ENCODE measurements at places on chromosomes 5 and 9. TPM values are rescaled to one million over a fixed set of nuclear protein-coding genes. Genes with fewer than 3 reads are reported as not detected.

GRCh38 chr5:85278193-85278592 is 893.5 kb upstream of the EDIL3 start:
- H3K27me3 ChIP-seq = no peaks in the 10 kb centered on the region
- DNase-seq = no peak
- H3K4me1 ChIP-seq = no peaks in the 10 kb centered on the region
- no peak overlapping the region for H3K27ac ChIP-seq
- H3K4me3 ChIP-seq = no peak overlapping the region

PCDHGB3 gene
- 5.0 TPM for total RNA-seq

HACD4 gene
- total RNA-seq = 12.1 TPM

- peak overlapping the region; percentile 43 for H3K4me3 ChIP-seq
- no peak for DNase-seq
- H3K4me1 ChIP-seq = no peaks in the 10 kb centered on the region
- peaks cover 81% of the 10 kb centered on the region for H3K27me3 ChIP-seq
Observed at GRCh38 chr5:141413540-141414069, 818 bp downstream of the PCDHGA10 start.

IFNB1 gene
- not detected for total RNA-seq

- H3K27ac ChIP-seq = no peak overlapping the region
- DNase-seq = no peak
- H3K36me3 ChIP-seq = no peaks in the 10 kb centered on the region
- H3K4me1 ChIP-seq = no peaks in the 10 kb centered on the region
Observed at GRCh38 chr5:178780581-178781498, 50.4 kb upstream of the ZNF354A start.

DNA sequence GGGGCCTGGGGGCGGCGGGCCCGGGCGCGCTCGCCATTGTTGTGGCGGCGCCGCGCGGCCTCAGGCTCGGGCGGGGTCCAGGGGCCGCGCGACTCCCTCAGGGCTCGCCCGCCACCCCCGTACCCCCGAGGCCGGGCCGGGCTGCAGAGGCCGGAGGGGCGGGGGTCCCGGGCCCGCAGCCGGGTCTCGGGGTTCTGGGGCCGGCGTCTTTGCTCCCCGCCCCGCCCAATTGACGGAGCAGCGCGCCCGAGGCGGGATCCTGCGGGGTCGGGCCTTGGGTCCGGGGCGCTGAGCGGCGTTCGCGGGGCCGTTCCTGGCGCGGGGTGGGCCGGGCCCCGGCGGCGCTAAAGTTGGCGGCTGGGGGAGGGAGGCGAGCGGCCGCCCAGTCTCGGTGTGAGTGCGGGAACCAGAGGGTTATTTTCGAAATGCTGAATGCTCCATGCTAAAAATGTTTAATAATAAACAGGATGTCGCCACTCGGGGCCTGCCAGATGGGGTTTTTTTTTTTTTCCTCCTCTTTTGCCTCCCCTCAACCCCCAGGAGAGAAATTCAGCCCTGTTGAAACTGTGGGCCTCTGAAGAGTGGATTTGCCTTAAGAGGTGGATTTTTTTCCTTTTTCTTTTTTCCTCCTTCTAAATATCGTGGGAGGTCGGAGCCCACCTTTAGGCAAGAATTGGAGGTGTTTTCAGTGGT is 724 bp downstream of the PRRC2B start:
- H3K36me3 ChIP-seq = no peaks in the 10 kb centered on the region
- peak overlapping the region; percentile 96 for H3K27ac ChIP-seq
- H3K27me3 ChIP-seq = no peaks in the 10 kb centered on the region
- H3K4me1 ChIP-seq = peaks cover 58% of the 10 kb centered on the region
- DNase-seq = peak; percentile 82

- H3K4me1 ChIP-seq = no peaks in the 10 kb centered on the region
- no peaks in the 10 kb centered on the region for H3K27me3 ChIP-seq
- DNase-seq = no peak
- no peak overlapping the region for H3K27ac ChIP-seq
Observed at GRCh38 chr9:18549772-18550171, 75.8 kb downstream of the ADAMTSL1 start.

CBY3 gene
- total RNA-seq = not detected

TEX48 gene
- total RNA-seq = not detected

- no peak overlapping the region for H3K4me3 ChIP-seq
- H3K36me3 ChIP-seq = peaks cover 43% of the 10 kb centered on the region
- peaks cover 13% of the 10 kb centered on the region for H3K4me1 ChIP-seq
- DNase-seq = peak; percentile 81
Observed at GRCh38 chr9:83937861-83938455, 16.7 kb upstream of the KIF27 start.

GRCh38 chr5:52844885-52845284 is 57.2 kb downstream of the ITGA1 start:
- no peaks in the 10 kb centered on the region for H3K27me3 ChIP-seq
- no peak overlapping the region for H3K27ac ChIP-seq
- no peaks in the 10 kb centered on the region for H3K36me3 ChIP-seq

DNA sequence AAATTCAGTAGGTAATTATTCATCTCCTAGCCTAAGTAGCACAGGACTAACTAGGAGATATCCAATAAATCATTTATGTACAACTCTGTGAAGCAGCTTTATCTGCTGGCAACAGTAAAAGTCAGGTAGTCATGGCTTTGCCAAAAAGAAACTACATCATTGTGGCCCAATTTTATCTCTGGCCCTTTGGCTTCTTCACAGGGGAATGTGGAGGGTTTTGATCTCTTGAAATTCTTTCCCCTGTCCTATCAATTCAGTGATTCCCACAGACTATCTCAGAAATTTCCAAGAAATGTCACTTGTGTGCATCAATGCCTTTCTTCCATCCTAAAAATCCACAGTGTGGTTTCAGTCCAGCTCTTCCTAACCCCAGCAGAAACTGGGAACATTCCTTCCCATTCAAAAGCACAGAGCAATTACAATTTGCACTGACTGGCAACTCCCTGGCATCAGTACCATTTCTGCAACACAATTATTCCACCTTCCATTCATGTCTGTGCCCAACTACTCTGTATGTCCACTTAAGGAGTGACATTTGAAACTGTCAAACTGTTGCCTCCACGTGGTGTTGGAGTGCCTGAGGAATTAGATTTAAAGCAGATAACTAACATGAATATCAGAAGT is 6.6 kb downstream of the CDC14B start:
- peaks cover 13% of the 10 kb centered on the region for H3K4me1 ChIP-seq
- H3K36me3 ChIP-seq = no peaks in the 10 kb centered on the region

GRCh38 chr9:37433867-37434371 is 11.4 kb downstream of the GRHPR start:
- H3K36me3 ChIP-seq = peaks cover 35% of the 10 kb centered on the region
- no peaks in the 10 kb centered on the region for H3K4me1 ChIP-seq
- H3K27me3 ChIP-seq = no peaks in the 10 kb centered on the region
- no peak overlapping the region for H3K27ac ChIP-seq
- no peak for DNase-seq
- H3K4me3 ChIP-seq = no peak overlapping the region

- no peak overlapping the region for H3K4me3 ChIP-seq
- no peaks in the 10 kb centered on the region for H3K27me3 ChIP-seq
- no peak overlapping the region for H3K27ac ChIP-seq
- DNase-seq = no peak
Observed at GRCh38 chr9:125839317-125839716, 92.1 kb downstream of the PBX3 start.

DNA sequence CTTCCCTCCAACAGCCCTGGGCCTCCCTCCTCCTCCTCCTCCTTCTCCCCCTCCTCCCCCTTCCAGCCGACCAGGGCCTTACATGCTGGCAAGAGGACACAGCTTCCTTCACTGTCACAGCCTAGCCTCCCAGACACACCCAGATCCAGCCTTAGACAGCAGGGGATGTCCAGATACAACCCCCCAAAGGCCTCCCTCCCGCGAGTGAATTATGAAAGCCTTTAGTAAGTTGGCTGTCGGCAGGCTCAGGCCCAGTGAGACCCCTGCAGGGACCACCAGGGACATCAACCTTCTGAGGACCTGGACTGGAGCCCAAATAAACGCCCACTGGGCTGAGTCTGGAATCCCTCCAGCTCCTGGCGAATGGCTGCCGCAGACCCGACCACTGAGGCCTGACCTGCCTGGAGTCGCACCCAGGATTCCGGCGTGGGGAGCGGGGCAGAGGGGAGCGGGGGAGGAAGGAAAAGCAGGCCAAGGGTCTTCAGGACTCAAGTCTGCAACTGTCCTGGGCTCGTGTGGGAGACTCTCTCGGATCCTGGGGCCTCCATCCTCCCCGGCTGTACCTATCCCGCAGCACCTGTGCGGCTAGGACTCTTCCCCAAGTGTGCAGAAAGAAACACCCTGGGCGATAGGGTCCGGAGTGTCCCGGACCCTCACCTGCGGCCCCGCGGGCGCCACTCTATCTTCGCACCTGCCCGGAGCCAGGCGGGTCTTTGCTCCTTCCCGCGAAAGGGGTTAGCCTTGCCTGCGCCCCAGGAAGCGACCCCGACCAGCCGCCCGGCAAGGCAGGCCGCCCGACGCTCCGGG is 705 bp downstream of the SEPTIN8 start:
- H3K4me3 ChIP-seq = peak overlapping the region; percentile 88
- peak overlapping the region; percentile 86 for H3K27ac ChIP-seq
- H3K36me3 ChIP-seq = no peaks in the 10 kb centered on the region
- H3K4me1 ChIP-seq = peaks cover 16% of the 10 kb centered on the region
- DNase-seq = peak; percentile 75

GRCh38 chr5:135980620-135981019 is 25.8 kb upstream of the LECT2 start:
- H3K27ac ChIP-seq = no peak overlapping the region
- H3K27me3 ChIP-seq = no peaks in the 10 kb centered on the region
- no peak for DNase-seq
- H3K4me1 ChIP-seq = no peaks in the 10 kb centered on the region
- H3K4me3 ChIP-seq = no peak overlapping the region

IL7R gene
- 87.1 TPM for total RNA-seq

DNA sequence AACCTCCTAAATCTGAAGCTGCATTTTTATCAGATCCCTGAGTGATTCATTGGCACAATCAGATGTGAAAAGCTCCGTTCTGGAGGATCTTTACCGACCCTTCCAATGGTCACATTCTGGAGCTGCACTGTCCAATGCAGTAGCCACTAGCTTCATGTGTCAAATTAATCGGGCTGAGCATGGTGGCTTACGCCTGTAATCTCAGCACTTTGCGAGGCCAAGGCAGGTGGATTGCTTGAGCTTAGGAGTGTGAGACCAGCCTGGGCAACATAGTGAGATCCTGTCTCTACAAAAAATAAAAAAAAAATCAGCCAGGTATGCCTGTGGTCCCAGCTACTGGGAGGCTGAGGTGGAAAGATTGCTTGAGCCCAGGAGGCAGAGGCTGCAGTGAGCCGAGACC is 3.7 kb downstream of the IL17B start:
- H3K4me3 ChIP-seq = no peak overlapping the region
- no peak overlapping the region for H3K27ac ChIP-seq
- H3K27me3 ChIP-seq = no peaks in the 10 kb centered on the region
- DNase-seq = no peak

PDZD2 gene
- total RNA-seq = 6.7 TPM

- H3K4me1 ChIP-seq = no peaks in the 10 kb centered on the region
- no peaks in the 10 kb centered on the region for H3K27me3 ChIP-seq
- H3K36me3 ChIP-seq = no peaks in the 10 kb centered on the region
- DNase-seq = no peak
Observed at GRCh38 chr5:120517607-120518252, 53.6 kb downstream of the PRR16 start.

GRCh38 chr5:151288180-151288579 is 15.4 kb downstream of the SLC36A3 start:
- H3K4me3 ChIP-seq = no peak overlapping the region
- H3K36me3 ChIP-seq = no peaks in the 10 kb centered on the region
- no peak overlapping the region for H3K27ac ChIP-seq
- no peaks in the 10 kb centered on the region for H3K4me1 ChIP-seq
- DNase-seq = no peak

GRCh38 chr9:127318651-127319167 is 54.1 kb downstream of the GARNL3 start:
- no peaks in the 10 kb centered on the region for H3K4me1 ChIP-seq
- H3K36me3 ChIP-seq = peaks cover 47% of the 10 kb centered on the region
- H3K4me3 ChIP-seq = no peak overlapping the region
- H3K27ac ChIP-seq = no peak overlapping the region
- DNase-seq = no peak

DNA sequence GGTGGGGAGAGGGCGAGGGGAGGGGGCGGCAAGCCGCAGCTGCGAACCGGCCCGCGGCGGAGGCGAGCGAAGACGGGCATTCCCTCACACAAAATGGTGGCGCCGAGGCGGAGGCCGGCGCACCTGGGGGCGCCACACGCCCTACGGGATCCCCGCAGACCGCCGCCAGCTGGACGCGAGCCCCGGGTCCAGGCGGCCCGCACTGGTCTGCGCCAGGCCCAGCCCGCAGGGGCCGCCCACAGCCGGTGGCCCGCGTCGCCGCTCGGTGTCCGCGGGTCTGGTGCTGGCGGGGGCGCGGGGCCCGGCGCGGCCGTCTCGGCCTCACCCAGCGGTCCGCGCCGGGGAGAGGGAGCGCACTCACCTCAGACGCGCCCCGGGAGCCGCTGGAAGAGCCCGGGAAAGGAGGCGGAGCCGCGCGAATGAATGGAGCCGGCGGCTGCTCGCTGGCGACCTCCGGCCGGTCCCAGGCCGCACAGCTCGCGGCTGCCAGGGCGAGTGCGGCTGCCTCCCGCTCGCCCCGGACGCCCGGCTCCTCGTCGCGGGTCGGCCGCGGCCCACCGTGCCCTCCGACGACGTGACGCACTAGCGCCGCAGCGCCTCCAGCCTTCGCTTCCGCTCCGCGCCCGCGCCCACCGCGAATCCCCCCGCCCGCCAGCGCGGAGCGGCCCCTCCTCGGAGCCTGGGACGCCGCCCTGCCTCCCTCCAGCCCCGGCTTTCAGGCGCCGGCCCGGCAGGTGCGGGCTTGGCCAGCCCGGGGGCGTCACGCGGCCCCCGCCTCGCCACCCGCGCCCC is at the start of gene FAM169A:
Gene FAM169A, minus strand, starts transcription at position 584 of the 792 bp plus-strand sequence. CDS start 24,711 bp downstream, outside the sequence.
- no peaks in the 10 kb centered on the region for H3K36me3 ChIP-seq
- H3K27me3 ChIP-seq = peaks cover 29% of the 10 kb centered on the region
- H3K27ac ChIP-seq = no peak within 1 kb of the TSS
- H3K4me1 ChIP-seq = peaks cover 15% of the 10 kb centered on the region

DNA sequence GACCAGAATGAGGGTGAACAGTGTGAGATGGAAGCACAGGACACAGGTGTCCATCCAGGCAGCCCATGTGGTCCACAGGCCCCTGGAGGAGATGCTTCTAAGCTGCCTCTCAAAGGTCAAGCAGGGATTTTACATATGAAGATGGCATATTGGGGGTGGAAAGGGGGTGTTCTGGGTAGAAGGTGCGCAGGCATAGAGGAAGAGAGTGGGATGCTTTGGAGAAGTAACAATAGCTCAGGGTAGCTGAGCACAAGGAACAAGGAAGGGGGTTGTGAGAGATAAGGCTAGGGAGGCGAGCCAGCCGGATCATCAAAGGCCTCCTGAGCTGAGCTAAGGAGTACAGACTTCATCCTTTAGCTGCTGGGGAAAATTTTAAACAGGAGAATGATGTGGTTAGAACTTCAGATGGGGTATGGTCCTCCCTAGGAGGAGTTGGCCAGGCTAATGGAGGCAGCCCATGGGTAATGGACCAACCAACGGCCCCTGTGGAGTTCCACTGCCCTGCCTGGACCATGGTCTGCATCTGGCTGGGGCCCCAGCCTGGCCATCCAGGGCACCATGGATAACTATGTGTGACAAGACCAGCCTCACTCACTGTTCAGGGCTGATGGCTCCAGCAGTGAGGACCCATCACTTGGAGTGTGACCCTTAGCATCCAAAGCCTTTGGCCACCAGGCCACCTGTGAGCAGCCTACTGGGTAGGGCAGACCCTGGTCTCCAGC is 86.8 kb upstream of the TBC1D2 start:
- no peak overlapping the region for H3K4me3 ChIP-seq
- no peak for DNase-seq
- H3K36me3 ChIP-seq = no peaks in the 10 kb centered on the region
- H3K27me3 ChIP-seq = peaks cover 9% of the 10 kb centered on the region
- H3K27ac ChIP-seq = no peak overlapping the region
- no peaks in the 10 kb centered on the region for H3K4me1 ChIP-seq

All from stomach (tissue), 19 donors.